Left renal pelvis (tissue), 4 donors: ENCODE measurements at places on chromosomes 11 and 22.

DNA sequence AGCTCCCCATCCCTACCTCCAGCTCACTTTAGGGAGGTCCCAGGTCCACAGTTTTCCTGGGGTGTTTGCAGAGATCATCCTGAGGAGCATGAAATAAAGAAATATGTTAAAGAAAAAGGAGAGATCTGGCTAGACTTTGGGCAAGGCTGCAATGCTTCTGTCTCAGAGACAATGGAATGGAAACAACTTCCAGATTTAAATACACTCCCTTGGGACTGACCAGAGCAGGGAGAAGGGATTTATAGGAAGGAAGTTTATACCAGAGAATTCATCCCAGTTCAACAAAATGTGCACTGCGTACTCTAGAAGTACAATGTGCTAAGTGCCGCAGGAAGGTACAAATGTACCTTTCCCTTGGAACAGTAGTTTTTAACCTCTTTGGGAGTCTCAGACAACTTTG lies 40.4 kb downstream of the ETS1 start:
- DNase-seq: no peak

DNA sequence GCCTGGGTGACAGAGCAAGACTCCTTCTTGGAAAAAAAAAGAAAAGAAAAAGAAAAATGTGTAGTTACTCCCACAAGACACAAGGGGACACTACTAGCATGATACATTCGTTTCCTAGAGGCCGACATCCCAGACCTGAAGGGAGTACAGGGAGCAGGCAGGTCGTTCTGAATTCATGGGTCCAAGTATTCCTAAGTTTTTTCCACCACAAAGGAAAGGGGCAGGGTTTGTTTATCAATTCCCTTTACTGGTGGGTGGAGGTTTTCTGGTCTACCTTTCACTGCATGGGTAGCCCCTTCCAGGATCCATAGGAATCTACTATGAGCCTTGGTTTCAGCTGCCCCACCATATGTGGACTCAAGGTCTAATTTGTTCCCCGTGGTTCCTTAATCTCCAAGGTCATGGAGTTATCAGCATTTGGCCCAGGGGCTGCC lies 11.8 kb downstream of the TIGD3 start:
- DNase-seq: no peak

DNA sequence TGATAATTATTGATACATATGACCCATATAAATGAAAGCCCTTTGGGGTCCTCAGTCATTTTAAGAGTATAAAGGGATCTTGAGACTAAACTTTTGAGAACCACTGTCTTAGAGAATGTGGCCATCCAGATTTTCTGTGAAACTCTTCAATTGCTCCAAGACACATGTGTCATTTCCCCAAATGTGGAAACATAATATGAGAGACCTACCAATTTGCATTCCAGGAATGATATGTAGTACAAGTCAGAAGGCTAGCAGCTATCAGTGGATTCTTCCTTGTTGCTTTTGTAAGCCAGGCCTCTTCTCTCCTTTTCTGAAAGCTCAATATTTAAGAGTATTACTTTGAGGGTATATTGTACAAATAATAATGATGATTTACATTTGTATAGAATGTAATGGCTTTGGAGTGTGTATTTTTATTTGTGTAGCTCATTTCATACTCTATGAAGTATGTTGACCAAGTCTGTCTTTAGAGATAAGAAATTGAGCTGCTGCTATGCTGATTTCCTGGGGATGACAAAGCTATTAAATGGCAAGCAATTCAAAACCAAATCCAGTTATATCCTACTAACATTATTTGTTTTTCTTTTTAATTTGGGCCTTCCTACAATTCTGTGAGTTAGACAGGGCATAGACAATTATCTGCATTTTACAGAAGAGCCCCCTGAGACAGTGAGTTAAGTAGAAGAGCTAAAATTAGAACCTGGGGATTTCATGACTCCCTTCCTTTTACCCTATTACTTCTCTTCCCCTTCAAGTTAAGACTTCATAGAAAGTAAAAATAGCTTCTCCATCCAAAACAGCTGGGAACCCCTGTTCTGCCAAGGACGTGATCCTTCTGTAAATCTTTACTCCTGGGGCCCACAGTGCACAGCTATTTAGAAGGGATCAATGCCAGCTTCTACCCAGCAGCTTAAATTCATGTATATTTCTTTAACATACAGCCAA lies 131.9 kb downstream of the WNT11 start:
- DNase-seq: no peak

- no peak for DNase-seq
These were observed 143.4 kb downstream of the MAML2 start for GRCh38 chr11:96199563-96200025.

- DNase-seq: no peak
These were observed 38.3 kb downstream of the IGLL5 start for GRCh38 chr22:22925805-22926369.

GRCh38 chr22:49426098-49426497 lies 401.6 kb downstream of the BRD1 start:
- no peak for DNase-seq

- no peak for DNase-seq
These were observed 2.0 kb upstream of the SOX10 start for GRCh38 chr22:37986371-37986770.

GRCh38 chr11:17185938-17186337 lies 21.8 kb downstream of the PIK3C2A start:
- no peak for DNase-seq

DNA sequence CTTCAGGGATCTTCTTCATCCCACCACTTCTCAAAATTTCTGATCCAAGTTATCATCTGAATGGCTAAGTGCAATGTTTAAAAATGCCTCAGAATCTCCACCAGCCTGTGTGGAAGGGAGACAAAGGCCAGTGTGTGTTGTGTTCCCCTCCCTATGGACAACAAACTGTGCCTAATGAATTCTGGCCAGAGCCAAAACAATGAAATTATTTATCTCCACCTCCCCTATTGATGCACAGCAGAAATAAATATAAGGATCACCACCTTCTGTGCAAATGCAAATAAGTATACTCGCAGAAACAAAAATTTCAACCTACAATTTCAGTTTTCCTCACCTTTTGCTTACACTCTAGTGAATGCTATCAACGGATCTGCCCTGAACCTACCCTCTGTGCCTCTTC lies 75.8 kb downstream of the GAB2 start:
- DNase-seq: no peak

- no peak for DNase-seq
These were observed 74.2 kb downstream of the MYO7A start for GRCh38 chr11:77201991-77202841.

DNA sequence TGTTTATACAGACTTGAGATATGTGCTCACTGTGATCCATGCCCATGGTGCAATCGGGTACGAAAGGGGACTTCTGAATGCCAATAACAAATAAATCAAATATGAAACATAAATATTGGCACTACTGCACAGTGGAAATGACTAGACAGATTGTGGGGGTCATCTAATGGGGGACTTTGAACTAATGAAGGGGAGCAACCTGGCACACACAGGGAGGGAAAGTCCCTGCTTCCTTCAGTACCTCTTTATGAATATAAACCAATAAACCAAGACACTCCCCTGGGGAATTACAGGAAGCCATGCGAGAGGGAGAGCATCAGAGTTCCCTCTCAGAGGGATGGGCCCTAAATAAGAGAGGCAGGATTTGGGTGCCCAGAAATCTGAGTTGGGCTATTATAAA lies 21.1 kb downstream of the MIF start:
- no peak for DNase-seq

DNA sequence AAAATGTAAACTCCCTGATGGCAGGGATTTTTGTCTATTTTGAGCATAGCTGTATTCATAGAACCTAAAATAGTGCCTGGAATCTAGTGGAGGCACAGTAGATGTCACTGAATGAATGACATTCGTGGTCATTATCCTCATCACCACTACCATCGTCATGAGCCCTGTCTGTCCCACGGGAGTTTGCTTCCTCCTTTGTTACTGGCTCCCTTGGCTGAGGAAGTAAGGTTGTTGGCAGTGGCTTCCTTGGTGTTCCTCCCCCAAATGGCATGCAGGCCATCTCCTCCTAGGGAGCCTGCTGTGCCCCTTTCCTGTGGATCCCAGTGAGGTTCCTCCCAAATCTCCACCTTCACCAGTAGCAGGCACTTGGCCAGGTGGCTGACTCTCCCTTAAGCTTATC lies 183.0 kb downstream of the CEP164 start:
- no peak for DNase-seq
